ENCODE measurements at places on chromosomes 1 and 21.

DNA sequence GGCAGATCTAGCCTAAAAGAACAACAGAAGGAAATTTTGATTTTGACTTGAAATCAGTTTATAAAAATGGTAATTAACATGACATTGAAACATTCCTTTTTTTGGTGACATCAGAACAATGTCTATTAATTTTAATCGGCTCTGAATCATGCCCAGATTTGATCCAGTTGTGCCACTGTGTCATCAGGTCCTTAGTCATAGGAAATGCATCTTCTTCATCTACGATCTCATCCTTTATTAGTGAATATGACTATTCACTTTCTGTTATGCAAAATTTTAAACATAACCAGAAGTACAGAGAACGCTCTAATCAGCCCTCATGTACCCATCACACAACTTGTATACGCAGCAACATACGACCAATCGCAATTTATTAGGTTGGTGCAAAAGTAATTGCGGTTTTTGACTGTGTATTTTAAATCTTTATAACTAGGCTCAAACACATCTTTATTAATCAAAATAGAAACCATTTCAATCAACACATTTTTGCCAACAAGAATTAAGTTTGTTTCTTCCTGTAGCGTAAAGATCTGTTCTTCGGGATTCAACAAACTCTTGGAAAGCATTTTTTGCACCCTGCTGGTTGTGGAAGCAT, 40.3 kb upstream of the TLR5 start:
- DNase-seq: no peak

DNA sequence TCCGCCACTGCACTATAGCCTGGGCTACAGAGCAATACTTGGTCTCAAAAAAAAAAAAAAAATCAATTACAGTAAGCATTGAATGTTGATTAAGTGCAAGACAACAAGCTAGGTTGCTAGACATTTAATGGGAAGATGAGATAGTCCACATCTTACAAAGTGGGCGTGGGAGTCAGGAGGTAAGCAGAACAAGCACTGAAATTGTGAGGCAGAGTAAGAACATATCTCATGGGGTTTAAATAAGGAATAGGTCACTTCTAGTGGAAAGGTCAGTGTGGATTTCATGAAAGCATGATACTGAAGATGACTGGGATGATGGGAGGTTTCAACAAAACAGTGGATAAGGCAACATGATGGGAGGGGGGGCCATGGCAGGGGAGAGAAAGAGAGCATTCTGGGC, 1.9 kb upstream of the OLFML2B start:
- DNase-seq: no peak

GRCh38 chr1:177021687-177022086, 142.8 kb downstream of the ASTN1 start:
- DNase-seq: peak; percentile 100

GRCh38 chr21:42362700-42363099, 3.6 kb downstream of the TFF1 start:
- DNase-seq: no peak

DNA sequence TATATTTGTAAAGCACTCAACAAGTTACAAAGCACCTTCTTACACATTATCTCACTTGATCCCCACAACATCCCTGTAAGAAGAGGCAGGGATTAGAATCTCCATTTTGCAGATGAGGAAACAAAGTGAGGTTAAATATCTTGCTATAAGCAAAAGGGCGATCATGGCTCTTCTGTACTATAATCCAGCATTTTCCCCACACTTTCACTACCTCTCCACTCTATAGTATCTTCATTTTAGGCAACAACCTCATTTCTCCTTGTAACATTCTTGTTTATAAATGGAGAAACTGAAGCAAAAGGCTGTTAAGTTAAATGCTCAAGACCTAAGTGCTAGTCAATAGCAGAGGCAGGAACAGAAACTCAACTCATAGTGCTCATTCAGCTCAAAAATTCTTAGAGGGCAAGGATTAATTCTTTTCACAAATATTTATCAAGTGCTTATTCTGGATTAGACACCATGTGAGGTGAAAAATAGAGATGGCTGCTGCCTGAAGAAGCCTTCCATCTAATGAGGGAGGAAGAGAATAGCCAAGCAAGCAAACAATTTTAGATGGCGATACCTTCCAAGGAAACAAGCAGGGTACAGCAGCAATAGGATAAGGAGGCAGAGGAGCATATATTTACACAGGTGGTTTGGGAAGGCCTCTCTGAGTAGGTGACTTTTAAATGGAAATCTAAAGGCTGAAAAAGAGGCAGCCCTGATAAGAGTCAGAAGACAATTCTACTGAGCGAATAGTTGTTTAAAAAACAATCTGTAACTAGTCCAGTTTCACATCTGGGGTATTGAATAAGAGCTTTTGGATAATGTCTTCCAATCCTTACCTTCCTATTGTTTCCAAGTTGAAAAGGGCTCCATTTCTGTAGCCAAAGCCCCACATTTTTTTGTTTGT, 3.5 kb downstream of the ERRFI1 start:
- DNase-seq: no peak

DNA sequence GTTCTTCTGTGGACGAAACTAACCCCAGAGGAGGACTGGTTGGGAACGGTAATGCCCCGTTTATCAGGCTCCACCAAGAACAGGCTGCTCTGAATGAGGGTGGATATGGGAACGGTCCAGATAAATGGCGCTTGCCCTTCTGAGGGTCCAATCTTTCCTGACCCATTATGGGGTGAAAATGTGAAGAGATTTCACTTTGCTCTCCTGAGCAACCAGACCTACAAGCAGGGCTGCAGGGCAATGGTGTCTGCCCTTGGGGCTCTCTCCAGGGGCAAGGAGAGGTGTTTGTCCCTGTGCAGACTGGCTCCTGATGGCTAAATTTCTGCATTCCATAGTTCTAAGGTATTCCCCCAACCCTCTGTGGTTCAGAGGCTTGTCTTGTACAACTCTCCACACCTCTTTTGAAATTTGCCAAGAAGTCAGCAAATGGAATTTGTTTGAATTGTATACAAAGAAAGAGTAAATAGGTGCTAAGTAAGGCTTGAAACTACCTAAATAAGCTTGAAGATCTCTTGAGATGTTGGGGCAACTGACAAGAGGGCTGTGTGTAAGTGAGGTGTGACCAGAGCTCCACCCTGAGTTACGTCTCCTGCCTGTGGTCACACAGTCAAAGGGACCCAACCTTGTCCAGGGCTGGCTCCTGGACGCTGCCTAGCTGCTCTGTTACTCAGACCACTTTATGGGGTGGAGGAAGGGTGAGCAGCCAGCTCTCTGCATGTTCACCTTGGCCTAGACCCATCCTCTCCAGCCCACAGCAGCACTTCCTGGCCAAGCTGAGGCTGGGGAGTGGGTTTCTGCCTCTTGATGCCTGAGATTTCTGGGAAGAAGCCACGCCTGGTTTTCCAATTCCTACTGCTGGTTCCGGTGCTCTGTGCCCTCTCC, 24.8 kb downstream of the SLC2A1 start:
- DNase-seq: no peak

- no peak for DNase-seq
Observed at GRCh38 chr21:14771593-14771992, 225.5 kb upstream of the SAMSN1 start.

DNA sequence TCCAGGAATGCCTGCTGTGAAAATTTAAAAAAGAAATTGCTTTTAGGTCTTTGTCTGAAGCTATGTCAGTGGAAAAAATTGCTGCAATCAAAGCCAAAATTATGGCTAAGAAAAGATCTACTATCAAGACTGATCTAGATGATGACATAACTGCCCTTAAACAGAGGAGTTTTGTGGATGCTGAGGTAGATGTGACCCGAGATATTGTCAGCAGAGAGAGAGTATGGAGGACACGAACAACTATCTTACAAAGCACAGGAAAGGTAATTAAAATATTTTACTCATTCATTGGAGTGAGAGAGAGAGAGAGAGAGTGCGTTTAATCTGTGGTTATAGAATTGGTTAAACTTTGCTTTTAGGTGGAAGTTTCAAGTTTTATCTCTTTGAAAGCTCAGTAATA, 20.0 kb downstream of the CDC73 start:
- DNase-seq: no peak

- no peak for DNase-seq
Observed at GRCh38 chr1:11596295-11596694, 57.9 kb downstream of the FBXO2 start.

- DNase-seq: no peak
Observed at GRCh38 chr1:150118716-150119115, 31.0 kb upstream of the PLEKHO1 start.

- no peak for DNase-seq
Observed at GRCh38 chr1:160399544-160400222, 681 bp upstream of the VANGL2 start.

DNA sequence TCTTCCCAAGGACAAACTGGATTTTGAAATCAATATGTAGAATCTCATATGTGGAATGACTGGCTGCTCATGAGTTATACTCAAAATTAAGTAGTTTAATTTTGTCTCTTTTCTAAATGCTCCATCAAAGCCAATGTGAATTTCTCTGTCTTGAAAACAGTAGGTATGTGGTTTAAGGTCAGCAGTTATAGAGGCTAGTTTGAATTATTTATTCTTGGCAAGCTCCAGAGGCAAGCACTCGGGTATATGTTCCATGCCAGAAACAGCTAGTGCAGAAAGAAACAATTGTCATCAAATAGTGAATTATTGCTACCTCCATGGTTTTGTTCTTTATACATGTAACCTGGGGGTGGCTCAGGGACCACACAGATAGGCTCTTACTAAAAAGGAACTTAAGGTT, 63.5 kb downstream of the LRIG2 start:
- DNase-seq: no peak

- no peak for DNase-seq
Observed at GRCh38 chr1:207849646-207850045, 61.3 kb downstream of the CD34 start.

GRCh38 chr1:108121358-108122143, 78.6 kb downstream of the SLC25A24 start:
- no peak for DNase-seq

- no peak for DNase-seq
Observed at GRCh38 chr1:184212649-184213314, 161.3 kb downstream of the TSEN15 start.

GRCh38 chr1:20359451-20360330, 69.0 kb downstream of the VWA5B1 start:
- no peak for DNase-seq

DNA sequence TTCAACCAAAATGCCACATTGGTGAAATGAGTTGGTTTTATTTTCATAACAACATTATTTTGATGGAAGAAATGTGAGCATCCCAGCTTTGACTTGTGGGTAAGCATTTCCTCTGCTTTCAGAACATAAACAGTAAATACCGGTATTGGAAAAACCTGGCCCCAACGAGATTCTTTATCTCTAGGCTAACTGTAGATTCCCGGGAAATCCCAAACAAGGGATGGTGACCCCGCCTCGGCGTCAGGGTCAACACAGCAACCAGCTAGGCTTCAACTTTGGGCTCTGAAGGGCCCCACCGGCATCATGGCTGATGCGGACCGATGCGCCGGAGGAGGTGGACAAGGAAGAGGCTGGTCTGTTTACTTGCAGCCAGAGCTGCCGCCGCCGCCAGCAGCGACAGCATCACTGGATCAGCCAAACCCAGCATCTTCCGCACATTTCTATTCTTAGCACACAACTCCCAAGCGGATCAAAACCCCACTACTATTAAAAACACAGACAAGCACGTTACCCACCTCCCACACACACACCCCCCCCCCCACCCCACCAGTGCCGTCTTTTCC, 1.1 kb downstream of the AKT3 start:
- DNase-seq: peak; percentile 100

DNA sequence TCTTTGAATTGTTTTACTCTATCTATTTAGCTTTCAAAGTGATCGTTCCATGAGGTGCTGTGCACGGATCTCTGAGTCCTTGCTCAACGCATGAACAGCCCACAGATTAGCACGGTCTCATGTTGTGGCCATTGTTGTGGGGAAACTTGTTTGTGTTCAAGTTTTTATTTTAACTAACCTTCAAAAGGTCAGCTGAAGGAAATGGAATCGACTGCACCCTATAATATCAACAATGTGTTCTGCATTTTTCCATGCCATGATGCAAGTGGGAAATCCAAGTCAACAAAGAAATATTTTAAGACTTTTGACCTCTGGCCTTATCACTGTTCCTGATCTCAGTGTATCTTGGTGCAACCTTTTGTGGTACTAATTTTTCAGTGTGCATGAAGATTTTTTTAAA, 6.1 kb downstream of the SH2D1B start:
- DNase-seq: no peak

Measured in NCI-H1694 treated with DMSO at 0.1 percent for 48 hours (cell line).